Dermis microvascular lymphatic vessel endothelial cell (primary cell): ENCODE measurements at places on chromosomes 6 and 20. TPM values are rescaled to one million over a fixed set of nuclear protein-coding genes. Genes with fewer than 3 reads are reported as not detected.

DNA sequence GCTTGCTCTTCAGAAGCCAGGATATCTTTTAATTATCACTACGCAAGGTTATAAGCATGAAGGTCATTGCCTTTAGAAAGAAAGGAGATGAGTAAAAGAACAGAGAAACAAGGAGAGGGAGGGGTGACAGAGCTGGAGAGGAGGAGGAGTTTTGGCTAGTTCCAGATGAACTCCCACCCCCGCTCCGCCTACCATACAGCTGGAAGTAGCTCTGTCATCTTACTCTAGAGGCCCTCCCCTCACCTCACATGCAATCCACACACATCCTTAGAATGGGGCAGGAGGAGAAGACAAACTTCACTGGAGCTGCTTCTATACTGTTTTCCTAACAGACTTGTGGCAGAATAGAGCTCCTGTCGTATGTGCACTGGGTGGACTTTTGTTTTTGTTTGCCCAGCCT, 144.7 kb downstream of the SCML4 start:
- DNase-seq = no peak

DNA sequence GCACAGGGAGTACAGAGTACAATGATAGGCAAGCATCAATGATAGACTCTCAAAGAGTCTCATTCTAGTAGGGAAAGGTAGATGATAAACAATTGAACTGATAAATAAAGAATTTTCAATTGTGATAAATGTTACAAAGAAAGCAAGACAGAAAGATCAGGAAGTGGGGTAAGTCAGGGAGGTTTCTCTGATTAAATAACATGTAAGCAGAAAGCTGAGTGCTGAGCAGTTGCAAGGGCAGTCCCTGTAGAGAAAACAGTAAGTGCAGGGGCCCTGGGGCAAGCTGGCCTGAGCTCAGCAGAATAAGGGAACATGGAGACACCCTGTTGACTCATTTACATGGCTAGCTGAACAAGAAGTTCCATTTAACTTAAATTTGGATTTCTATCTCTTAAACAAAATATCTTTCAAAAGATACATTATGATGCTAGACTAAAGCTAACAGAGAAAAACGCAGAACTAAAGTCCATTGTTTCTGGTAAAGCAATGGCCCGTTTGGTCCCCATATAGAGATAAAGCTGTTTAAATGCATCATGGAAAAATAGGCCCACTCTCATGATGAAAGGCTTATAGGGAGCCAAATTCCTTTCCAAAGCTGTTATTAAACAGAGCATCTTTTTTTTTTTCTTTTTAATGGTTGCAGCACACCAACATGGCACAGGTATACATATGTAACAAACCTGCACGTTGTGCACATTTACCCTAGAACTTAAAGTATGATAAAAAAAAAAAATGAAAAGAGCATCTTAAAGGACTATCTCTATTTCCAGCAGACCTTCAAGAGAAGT, 5.3 kb upstream of the TNFAIP3 start:
- DNase-seq = no peak

- no peak for DNase-seq
Observed at GRCh38 chr6:36305885-36306284, 30.8 kb downstream of the BNIP5 start.

GRCh38 chr6:122821095-122821494, 32.0 kb downstream of the SMPDL3A start:
- DNase-seq = no peak

DNA sequence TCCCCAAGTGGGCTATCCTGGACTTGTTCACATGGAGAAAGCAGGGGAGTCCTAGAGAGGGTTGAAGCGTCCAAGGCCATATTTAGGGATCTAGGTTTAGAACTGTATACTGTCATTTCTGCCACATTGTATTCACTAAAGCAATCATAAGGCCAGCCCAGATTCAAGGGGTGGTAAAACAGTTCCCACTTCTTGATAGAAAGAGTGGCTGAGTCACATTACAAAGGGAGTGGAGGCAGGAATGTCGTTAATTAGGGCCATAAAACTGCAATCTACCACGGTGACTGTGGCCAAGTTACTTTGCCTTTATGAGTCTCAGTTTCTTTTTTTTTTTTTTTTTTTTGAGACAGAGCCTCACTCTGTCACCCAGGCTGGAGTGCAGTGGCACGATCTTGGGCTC, 7.4 kb upstream of the UBR2 start:
- DNase-seq = no peak

- DNase-seq = no peak
Observed at GRCh38 chr6:159062564-159062945, 17.8 kb upstream of the TAGAP start.

PXDC1 gene
- 60.5 and 71.8 TPM in 2 replicates for total RNA-seq
